ENCODE measurements at places on chromosomes 2 and 18.

DNA sequence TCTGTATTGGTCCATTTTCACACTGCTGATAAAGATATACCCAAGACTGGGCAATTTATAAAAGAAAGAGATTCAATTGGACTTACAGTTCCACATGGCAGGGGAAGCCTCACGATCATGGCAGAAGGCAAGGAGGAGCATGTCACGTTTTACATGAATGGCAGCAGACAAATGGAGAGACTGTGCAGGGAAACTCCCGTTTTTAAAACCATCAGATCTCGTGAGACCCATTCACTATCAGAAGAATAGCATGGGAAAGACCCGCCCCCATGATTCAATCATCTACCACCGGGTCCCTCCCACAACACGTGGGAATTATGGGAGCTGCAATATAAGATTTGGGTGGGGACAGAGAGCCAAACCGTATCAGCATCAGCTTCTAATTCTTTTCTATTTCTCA, 217.0 kb downstream of the ANAPC1 start:
- DNase-seq = no peak

DNA sequence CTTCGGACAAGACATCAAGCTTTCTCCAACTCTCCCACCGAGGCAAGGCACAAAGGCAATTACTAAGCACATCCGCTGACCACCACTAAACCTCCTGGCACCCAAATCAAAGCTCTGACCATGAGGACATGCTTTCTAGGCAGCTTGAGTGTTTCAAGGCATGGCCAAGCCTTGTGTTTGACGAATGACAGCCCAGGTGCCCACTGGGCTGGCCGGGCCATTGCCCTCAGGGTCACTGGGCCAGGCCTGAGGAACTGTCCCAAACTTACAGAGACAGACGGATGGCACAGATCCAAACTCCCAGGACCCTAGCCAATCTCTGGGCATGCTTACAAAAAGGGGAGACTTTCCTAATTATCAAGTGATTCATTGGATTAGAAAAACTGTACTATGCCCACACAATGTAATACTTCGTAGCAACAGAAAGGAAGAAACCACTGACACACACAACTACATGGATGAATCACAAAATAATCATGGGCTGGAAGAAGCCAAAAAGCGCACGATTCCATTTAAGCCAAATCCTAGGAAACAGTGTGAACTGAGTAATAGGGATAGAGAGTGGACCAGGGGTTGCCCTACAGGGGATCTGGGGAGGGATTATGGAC, 20.2 kb downstream of the CRACDL start:
- DNase-seq = no peak

DNA sequence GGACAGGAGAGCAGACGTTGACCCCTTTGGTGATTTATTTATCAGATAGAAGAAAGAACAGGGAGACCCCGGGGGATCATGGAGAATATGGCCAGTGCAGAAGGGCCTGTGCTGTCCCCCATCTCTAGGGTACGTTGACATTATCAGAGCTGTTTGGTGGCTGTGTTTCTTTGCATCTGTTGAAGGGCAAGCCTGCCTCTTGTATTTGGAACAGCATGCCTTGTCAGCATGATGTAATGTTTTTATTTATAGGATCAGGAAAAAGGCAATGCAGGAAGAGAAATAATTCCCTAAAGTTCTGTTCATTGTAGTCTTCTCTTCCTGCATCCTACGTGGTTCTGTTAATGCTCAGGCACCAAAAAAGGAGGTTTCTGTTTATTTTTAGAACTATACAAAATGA, 49.8 kb upstream of the CABYR start:
- DNase-seq = no peak

GRCh38 chr2:134461511-134461910, 207.6 kb downstream of the MGAT5 start:
- no peak for DNase-seq

- no peak for DNase-seq
These were observed 7.2 kb downstream of the LIMS1 start for GRCh38 chr2:108541451-108541850.

DNA sequence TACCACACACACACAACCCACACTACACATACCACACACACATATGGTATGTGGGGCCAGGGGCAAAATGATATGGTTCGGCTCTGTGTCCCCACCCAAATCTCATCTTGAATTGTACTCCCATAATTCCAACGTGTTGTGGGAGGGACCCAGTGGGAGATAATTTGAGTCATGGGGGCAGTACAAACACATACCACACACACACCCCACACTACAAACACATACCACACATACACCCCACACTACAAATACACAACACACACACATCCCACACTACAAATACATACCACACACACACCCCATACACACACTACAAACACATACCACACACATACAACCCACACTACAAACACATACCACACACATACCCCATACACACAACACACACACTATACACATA, 117.8 kb downstream of the TTC32 start:
- no peak for DNase-seq

DNA sequence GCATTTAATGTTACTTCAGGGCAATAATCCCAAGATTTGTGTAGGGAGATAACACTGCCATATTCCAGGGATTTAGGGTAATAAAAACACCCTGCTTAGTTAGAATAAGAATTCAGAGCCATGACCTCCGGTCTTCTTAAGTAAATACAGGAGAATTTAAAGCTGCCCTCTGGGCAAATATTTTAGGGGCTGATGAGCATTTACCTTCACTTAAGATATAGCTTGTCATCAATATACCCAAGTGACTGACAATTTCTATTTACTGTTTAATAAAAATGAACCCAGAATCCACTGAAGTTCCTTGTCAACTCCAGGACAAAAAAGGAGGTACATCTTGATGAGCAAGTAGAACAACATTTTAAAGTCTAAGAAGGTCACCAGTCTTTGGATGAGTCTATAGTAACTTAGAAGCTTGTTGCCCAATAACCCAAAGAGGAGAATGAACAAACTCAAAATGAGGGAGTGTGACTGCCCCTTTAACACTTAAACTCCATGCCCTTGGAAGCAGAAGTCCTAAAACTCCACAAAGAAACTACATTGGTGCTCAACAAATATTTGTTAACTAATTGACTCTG, 24.3 kb upstream of the IKZF2 start:
- no peak for DNase-seq

GRCh38 chr2:238046725-238047270, 14.0 kb upstream of the SCLY start:
- no peak for DNase-seq

- DNase-seq = peak; percentile 63
These were observed 30.4 kb downstream of the CYTIP start for GRCh38 chr2:157413326-157414035.

- DNase-seq = no peak
These were observed 83.5 kb downstream of the HRH4 start for GRCh38 chr18:24543795-24544498.

GRCh38 chr2:19882286-19882685, 19.5 kb downstream of the TTC32 start:
- DNase-seq = no peak

- DNase-seq = no peak
These were observed 165.0 kb downstream of the ANKRD44 start for GRCh38 chr2:197145471-197146056.

DNA sequence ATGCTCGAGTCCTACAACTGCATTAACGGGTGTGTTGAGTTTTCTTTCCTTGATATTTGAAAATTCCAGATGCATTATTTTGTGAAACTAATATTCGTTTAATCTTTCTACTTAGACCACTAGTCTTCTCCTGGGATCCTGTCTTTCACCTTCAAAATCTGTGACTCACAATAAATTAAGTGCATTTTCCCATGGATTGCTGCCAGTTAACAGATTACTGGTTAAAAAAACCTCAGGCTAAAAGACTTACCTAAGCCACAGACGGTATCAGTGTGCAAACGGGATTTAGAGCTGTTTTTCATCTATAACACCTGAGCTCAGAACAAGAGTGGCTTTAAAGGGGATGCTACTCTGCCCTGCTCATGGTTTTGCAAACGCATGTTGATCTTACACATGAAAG, 10.2 kb downstream of the FECH start:
- no peak for DNase-seq

DNA sequence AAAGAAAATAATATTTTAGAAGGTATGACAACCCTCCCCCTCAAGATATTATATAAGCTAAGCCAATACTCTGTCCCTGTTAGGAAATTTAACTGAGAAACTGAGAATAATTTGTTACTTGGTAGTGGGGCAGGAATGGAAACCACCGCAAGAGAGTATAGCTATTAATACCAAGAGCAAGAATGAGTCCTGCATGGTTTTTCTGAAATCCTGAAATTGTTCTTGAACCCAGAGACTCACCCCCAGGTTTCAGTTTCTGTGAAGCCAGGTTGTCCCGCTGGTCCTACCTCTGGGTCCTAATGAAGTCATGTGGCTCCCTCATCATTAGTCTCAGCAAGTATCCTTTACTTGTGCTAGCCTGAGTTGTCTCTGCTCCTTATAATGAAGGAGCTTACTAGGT, 671.0 kb upstream of the ACVR2A start:
- no peak for DNase-seq

DNA sequence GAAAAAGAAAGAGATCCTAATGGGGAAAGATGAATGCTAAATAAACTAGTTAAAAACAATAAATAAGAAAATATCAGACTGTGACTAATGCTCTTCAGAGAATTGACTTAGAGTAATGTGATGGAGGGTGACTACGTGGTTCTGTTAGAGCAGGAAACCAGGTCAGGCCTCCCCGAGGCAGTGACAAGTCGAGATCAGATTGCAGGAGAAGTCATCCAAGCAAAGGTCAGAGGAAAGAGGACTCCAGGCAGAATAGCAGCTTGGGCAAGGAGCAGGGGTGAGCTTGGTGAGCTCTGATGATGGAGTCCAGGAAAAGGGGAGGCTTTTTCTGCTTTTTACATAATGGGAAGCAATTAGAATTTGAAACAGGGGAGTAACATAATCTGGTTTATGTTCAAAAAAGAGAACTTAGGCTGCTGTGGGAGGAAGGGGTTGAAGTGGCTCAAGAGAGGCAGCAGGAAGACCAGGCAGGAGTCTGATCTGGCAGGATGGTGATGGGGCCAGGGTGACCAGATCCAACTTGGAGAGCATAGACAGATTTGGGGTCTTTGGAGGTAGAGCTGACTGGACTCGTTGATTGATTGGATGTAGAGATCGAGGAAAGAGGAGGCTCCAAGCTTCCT, 27.3 kb upstream of the ITGB6 start:
- DNase-seq = no peak

DNA sequence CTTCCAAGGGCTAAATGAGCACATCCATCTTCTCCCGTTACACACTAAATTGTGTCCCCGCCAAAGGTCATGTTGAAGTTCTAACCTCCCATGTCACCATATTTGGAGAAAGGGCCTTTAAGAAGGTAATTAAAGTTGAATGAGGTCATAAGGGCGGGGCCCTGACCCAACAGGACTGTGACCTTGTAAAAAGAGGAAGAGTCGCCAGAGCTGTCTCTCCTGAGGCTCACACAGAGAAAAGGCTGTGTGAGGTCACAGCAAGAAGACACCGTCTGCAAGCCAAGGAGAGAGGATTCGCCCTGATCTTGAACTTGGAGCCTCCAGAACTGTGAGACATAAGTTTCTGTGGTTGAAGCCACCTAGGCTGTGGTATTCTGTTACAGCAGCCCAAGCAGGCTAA, 24.1 kb downstream of the TRABD2A start:
- DNase-seq = no peak

GRCh38 chr2:30686669-30687068, 120.6 kb downstream of the CAPN13 start:
- no peak for DNase-seq

GRCh38 chr2:57758686-57759085, 287.9 kb upstream of the VRK2 start:
- no peak for DNase-seq

- DNase-seq = no peak
These were observed 122.9 kb upstream of the KLF7 start for GRCh38 chr2:207288628-207289027.

All from stimulated activated CD4-positive, alpha-beta T cell treated with anti-CD3 and anti-CD28 coated beads, Interleukin-4, amount 100 ng/mL, for 4 hours (primary cell).